CD4-positive, alpha-beta T cell treated with Interleukin-12 subunit alpha and Interleukin-12 subunit beta, for 1 hour (primary cell): ENCODE measurements at places on chromosomes 7 and 10.

DNA sequence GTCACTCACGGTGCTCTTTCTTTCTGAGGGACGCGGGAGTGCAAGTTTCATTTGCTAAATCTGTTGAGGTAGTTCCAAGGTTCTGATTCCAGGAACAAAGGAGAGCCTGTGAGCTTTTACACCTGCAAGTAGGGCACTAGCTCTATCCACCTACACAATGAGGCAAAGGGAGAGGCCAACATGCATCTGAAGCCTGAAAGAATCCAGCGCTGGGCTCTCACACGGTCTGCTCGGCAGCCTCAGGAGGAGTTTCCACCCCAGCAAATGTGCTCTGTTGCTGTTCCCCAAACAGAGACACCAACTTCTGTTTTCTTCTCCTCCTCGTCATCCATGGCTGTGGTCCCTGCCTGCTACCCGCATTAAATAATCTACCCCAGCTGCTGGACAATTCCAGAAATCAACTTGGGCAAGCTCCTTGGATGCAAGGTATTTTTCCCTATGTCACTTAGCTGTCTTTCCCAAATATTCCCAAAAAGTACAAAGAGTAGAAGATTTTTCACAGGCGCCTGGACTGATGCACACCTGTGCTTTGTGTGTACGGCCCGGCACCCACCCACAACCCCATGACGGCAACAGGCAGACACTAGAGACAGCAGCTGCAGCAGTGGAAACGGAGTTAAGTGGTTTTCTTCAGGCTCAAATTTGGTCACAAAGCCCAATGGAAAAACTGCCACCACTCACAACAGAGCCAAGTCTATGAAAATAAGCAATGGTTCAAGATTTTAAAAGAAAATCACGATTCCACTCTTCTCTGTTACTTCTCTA is 176.8 kb downstream of the ZMYND11 start:
- no peak for DNase-seq

GRCh38 chr10:78955206-78955605 is 113.6 kb upstream of the ZMIZ1 start:
- no peak for DNase-seq

- DNase-seq = no peak
Observed at GRCh38 chr10:36075196-36075595, 433.1 kb upstream of the FZD8 start.

- peak; percentile 12 for DNase-seq
Observed at GRCh38 chr7:29955799-29956486, 33.7 kb downstream of the SCRN1 start.

GRCh38 chr10:91049296-91049987 is 128.6 kb upstream of the ANKRD1 start:
- DNase-seq = no peak

DNA sequence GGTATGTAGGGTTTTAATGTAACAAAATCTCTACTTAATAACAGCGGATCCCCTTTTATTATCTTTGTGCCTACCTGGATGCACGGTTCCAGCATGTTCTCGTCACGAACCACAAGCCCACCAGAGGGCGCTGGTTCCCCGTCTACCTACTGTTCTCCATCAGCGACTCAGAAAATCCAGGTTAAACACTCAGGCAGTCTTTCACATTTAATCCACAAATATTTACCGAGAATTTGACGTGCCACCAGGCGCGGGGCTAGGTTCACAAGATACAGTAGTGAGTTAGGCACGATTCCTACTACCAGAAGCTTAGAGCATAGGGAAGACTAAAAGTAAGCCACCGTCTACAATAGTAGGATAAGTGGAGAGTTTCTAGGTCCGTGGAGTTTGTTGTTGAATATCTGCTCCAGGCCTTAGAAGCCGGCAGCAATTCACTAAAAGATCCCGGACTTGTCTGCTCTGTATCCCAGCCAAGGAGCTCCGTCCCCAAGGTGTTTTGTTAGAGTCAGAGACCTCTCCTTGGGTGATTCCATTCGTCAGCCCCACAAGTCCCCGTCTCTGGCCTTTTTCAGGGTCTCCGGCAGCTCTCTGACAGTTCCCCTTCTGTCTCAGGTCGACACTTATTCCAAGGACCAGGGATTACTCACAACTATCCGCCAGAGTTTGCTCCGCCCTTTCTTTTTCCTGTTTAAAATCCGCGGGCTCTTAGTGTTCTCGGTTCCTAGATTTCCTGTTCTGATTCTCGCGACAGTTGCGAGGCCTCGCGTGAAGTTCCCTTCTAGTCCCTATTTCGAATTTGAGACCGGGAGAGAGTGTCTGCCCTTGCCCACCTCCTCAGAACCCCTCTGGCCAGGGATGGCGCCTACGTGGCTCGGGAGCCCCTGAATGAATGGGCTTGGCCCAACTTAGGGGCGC is 1.5 kb upstream of the KAZALD1 start:
- DNase-seq = peak; percentile 91

- DNase-seq = no peak
Observed at GRCh38 chr10:25616903-25617592, 317.0 kb upstream of the MYO3A start.

GRCh38 chr10:47183704-47184041 is 116.3 kb upstream of the GDF10 start:
- no peak for DNase-seq

- DNase-seq = no peak
Observed at GRCh38 chr10:88455831-88456230, 127.3 kb downstream of the RNLS start.

DNA sequence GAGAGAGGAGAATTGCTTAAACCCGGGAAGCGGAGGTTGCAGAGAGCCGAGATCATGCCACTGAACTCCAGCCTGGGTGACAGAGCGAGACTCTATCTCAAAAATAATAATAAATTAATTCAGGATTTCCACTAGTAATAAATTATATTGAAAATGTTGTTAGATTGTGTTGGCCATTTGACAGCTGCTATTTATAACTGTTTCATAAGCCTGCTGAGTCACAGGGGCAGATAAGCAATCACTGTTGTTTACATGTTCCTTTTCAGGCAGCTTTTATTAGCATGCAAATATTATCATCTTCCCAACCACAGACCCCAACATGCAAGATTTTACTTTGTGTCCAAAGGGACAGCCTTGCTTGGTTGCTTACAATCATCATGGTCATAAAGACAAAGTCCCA is 49.5 kb upstream of the ZNF138 start:
- DNase-seq = no peak

- peak; percentile 42 for DNase-seq
Observed at GRCh38 chr10:89001729-89002072, 11.1 kb downstream of the FAS start.

GRCh38 chr7:88315522-88315921 is 8.8 kb upstream of the STEAP4 start:
- no peak for DNase-seq

GRCh38 chr10:12250181-12250580 is 54.2 kb downstream of the CDC123 start:
- no peak for DNase-seq

GRCh38 chr10:69731184-69731583 is 70.5 kb upstream of the COL13A1 start:
- DNase-seq = no peak

GRCh38 chr7:43639858-43640491 is 57.1 kb downstream of the STK17A start:
- DNase-seq = no peak

DNA sequence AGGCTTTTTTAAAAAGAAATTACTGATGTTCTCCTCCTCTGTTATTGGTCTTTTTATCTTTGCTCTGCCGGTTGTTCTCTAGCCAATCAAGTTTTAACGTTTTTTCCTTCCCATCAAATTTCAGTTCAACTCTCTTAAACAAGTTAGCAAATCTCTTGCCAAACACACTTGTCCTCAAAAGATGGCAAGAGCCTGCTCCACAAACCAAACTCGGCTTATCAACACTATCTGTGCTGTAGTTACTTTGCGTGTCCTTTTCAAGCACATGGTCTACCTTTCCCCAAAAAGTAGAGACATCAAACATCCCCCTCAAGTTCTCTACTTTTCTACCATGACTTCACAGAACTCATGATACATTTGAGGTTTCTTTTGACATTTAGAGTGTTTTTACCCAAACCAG is 71.3 kb downstream of the OSBPL3 start:
- DNase-seq = no peak

GRCh38 chr7:30938435-30939316 is 25.1 kb upstream of the GHRHR start:
- DNase-seq = peak; percentile 46

- no peak for DNase-seq
Observed at GRCh38 chr10:76112826-76113150, 681.4 kb downstream of the LRMDA start.

DNA sequence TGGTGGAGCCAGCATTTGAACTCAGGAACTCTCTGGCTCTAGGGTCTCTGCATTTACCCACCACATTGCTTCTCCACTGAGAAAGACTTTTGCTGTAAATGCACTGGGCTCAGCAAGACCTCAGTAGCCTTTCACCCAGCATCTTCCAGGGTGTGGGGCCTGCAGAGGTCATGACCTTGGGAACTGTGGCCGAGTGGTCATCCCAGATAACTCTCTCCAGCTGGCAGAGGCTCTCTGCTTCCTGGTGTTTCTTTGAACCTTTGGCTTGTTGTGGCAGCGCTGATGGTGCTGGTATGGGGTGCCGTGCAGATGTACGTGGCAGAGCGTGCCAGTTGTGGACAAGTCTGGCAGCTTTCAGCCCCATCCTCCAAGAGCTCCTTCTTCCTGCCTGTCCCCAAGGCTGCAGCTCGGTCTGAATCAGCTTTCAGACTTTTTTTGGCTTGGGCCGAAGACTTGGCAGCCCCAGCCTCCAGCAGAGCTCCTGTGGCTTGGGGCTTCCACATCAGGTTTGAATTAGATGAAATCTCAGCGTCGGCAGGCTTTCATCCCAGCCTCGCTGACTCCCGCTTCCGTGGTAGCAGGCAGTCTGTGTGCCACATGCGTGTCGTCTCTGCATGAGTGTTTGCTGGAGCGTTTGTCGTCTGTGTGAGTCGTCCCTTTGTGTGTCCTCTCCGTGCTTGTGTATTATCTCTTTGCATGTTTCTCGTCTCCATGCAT is 21.5 kb downstream of the ADAMTS14 start:
- no peak for DNase-seq

DNA sequence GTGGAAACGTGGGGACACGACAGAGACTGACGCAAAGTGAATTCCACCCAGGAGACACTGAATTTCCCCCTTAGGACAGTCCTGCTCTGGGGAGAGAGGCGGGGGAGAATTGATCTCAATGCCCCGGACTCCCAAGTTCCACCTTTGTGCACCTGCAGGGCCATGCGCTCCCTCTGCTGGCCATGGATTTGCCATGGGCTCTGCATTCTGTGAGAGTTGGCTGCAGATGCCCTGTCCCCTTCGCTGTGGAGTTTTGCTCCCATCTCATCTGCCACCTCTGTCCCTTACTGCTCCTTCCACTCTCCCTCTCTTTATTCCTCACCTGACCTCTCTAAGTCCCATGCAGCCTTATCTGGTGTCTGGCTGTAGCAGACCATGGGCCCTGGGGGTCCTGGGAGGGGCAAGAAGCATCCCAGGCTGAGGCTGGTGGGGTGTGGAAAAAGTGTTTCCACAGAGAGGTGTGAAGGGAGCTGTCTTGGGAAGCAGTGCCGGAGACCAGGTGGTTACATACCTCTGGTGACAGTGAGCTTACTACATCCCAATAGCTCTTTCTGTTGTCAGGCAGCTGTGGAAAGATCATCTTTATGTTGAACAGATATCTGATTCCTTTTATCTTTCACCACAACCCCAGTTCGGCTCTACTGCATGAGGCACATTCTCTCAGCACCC is 14.3 kb downstream of the GHRHR start:
- no peak for DNase-seq

- no peak for DNase-seq
Observed at GRCh38 chr10:102240467-102241031, 763 bp downstream of the PITX3 start.

DNA sequence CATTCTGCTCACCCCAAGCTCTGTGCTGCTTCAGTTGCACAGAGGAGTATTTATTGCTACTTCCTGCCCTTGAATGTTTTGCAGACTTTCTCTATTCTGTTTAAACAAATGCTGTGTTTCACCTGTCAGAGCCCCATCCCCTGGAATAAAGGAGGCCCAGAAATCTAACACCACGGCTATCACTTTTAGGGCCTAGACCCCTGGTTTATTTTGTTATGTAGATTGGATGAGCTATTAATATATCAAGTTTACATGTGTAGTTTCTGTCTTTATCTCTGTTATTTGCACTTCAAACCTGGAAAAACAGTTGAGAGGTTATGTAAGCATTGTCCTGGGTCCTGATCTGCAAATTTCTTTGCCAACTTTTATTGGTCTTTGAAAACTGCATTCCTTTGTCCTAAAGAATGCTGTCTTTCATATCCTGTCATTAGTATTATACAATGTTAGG is 630.1 kb downstream of the PARD3 start:
- DNase-seq = no peak

DNA sequence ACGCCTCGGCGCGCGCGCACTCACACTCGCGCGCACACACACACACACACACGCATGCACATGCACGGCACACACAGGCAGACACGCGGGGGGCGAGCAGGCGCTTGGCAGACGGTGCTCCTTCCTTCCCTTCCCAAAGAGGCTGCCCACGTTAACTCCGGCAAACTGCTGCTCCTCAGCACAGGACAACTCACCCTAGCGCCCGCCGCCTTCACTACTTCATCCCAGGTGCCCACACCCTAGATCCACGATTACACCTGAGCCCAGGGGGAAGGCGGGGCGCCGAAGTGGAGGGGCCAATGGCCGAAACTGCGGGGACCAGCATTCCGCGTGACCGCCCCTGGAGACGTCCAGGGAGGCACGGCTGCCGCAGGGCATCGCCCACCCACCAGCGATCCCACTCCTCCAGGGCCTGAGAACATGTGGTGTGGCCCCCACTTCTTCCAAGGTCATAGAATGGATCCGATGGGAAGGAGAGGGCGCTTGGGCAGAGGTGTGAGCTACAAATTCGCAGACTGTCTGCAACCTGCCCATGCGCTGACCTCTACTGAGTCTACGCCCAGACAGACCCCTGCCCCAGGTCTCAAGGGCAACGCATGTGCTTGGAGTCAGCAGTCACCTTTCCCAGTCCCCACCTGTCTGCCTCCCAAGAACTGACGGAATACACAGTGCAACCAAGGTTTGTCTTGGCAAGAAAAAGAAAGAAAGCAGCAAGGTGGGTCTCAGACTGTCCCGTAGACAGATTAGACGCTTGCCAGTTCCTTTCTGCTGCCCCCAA is 74.6 kb downstream of the CALN1 start:
- no peak for DNase-seq

DNA sequence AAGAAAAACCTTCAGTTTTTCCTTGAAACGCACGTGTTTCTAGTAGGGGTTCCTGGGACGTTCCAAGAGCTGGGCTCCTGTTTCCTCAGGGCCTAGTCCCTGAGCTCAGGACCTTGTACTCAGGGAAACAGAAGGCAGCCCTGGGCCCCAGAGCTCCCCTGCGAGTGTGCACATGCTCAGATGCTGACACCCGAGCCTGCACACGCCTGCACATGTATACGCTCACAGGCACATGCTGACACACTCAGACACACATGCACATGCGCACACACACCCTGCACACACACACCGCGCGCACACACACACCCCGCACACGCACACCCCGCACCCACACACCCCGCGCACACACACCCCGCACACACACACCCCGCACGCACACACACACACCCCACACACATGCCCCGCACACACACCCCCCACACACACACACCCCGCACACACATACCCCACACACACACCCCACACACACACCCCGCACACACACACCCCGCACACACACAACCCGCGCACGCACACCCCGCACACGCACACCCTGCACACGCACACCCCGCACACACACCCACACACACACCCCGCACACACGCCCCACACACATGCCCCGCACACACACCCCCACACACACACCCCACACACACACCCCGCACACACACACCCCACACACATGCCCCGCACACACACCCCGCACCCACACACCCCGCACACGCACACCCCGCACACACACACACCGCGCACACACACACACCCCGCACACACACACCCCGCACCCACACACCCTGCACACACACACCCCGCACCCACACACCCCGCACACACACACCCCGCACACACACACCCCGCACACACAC is 52.2 kb downstream of the CALML3 start:
- DNase-seq = no peak
